Germinal center (tissue), 1 donor: ENCODE measurements at places on chromosomes 6 and 20.

GRCh38 chr6:158405933-158406332 lies 93.7 kb downstream of the TULP4 start:
- no peak for DNase-seq

GRCh38 chr6:90650041-90650940 lies 63.4 kb upstream of the MAP3K7 start:
- DNase-seq: no peak

GRCh38 chr6:16217156-16217721 lies 21.1 kb upstream of the GMPR start:
- no peak for DNase-seq

DNA sequence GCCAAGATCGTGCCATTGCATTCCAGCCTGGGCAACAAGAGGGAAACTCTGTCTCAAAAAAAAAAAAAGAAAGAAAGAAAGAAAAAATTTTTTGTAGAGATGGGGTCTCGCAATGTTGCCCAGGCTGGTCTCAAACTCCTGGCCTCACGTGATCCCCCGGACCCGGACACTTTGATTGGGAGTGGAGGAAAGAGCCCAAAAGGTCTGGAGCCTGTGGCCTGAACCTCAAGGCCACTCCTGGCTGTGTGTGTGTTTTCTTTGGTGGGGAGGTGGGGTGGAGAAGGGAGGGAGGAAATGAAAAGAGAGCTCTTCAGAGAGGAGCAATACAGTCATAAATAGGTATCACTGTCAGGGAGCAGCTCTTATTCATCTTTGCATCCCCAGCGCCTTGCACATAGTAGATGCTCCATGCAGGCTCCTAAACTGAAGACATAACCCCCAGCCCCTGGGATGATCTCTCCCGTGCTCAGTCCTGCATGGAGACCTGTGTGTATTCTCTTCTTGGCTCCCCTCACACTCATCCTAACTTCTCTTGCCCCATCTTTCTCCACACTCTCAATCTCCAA lies 75.7 kb downstream of the FGD2 start:
- DNase-seq: no peak

GRCh38 chr6:98601716-98602115 lies 232.7 kb upstream of the POU3F2 start:
- DNase-seq: no peak
